ENCODE measurements at places on chromosomes 13 and 19. TPM values are rescaled to one million over a fixed set of nuclear protein-coding genes. Genes with fewer than 3 reads are reported as not detected.

The GAPDHS gene
- not detected for total RNA-seq

The IL27RA gene
- 39.7 TPM for total RNA-seq

The ZNF20 gene
- total RNA-seq, result 4.1 TPM

The ISYNA1 gene
- 26.7 TPM for total RNA-seq

The DNAJC15 gene
- total RNA-seq, result 14.2 TPM

The ACER1 gene
- total RNA-seq, result 0.26 TPM

The NOVA2 gene
- not detected for total RNA-seq

The KLHL26 gene
- total RNA-seq, result 13.2 TPM

The PROSER3 gene
- total RNA-seq, result 54.6 TPM

The SPIB gene
- total RNA-seq, result 0.84 TPM

The URAD gene
- total RNA-seq, result not detected

The GPR108 gene
- 76.7 TPM for total RNA-seq

The CEACAM7 gene
- not detected for total RNA-seq

The SERTAD3 gene
- total RNA-seq, result 10.0 TPM

The FKBP8 gene
- total RNA-seq, result 247 TPM

The MZT1 gene
- total RNA-seq, result 20.6 TPM

The FREM2 gene
- not detected for total RNA-seq

The RNF113B gene
- not detected for total RNA-seq

The CEACAM4 gene
- not detected for total RNA-seq

The ZNF497 gene
- total RNA-seq, result 1.5 TPM

The CCDC124 gene
- 85.8 TPM for total RNA-seq

The COX6B2 gene
- total RNA-seq, result 0.34 TPM

The OR10H4 gene
- not detected for total RNA-seq

The ZNF534 gene
- total RNA-seq, result not detected

The SERPINE3 gene
- not detected for total RNA-seq

The METTL21C gene
- total RNA-seq, result not detected

The LIM2 gene
- total RNA-seq, result not detected

The KBTBD7 gene
- total RNA-seq, result 8.3 TPM

The KRTDAP gene
- not detected for total RNA-seq

The EDDM13 gene
- 2.3 TPM for total RNA-seq

The HCN2 gene
- total RNA-seq, result 0.84 TPM

The ADGRE3 gene
- not detected for total RNA-seq

The ZNF177 gene
- total RNA-seq, result 0.83 TPM

The GPI gene
- total RNA-seq, result 697 TPM

The PLPPR3 gene
- total RNA-seq, result not detected

The TMEM272 gene
- total RNA-seq, result 0.23 TPM

The NLRP4 gene
- total RNA-seq, result not detected

The GPR12 gene
- total RNA-seq, result not detected

The ACTMAP gene
- 17.1 TPM for total RNA-seq

The CDC37 gene
- 264 TPM for total RNA-seq

The ZBTB32 gene
- 41.4 TPM for total RNA-seq

The ERICH4 gene
- total RNA-seq, result not detected

The APOC4 gene
- not detected for total RNA-seq

The TMPRSS9 gene
- not detected for total RNA-seq

The HSPB6 gene
- total RNA-seq, result not detected

The SLC10A2 gene
- not detected for total RNA-seq
